Left colon (tissue), 2 donors: ENCODE measurements at places on chromosomes 6 and 20.

- DNase-seq, result no peak
Measured at GRCh38 chr6:121571455-121571854, 136.0 kb downstream of the GJA1 start.

DNA sequence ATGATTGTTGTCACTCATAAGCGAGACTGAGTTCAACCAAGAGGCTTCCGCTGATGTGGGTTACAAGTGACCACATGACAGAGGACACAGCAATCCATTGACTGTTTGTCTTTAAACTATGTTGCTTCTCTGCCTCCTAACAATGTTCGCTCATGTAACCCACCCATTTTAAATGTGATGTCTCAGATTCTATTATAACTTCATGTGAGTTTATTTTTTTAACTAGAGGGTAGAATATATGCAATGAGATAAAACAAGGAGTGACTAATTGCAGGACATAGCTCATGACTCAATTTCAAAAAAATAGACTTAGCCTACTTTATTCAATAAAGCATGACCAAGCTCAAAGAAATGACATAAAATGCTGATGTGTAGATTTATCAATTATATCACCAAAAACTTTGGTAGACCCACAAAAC is 119.2 kb upstream of the SASH1 start:
- DNase-seq, result no peak

DNA sequence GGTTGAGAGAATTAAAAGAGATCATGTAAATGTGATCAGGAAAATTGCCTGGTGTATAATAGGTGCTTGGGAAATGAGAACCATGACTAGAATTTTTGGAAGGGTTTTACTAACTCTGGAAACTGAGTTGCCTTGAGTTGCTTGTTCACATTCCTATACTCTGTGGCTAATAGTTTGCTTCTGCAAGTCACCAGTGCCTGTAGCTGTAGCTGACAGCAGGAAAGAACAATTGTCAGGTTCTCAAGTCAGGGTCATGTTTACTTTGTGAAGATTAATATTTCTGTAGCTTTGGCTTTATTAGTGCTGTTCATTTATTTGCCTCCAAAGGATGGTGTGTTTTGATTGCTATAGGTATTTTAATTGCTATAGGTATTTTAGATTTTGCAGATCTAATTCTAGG is 86.5 kb downstream of the EYA2 start:
- no peak for DNase-seq

GRCh38 chr6:46799657-46800056 is 6.5 kb downstream of the MEP1A start:
- DNase-seq, result no peak

- peak; percentile 41 for DNase-seq
Measured at GRCh38 chr6:31663961-31664789, 622 bp downstream of the GPANK1 start.

DNA sequence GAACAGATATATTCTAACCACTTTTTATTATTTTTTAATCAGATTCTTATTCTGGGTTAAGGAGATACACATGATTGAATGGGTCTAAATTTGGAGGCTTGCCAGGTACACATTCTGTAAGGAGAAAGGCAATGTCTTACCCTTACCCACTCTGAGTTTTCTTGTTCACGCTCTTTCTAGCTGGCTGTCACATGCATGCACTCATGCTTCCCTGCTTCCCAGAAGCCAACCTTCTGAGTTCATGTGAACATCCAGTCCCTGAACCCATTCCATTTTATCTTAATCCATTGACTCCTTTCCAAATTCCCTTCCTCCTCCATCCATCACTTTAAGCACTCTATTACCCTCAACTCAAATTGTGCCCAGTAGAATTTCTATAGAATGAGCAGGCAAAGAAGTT is 17.5 kb upstream of the MOCS1 start:
- DNase-seq, result no peak

GRCh38 chr6:14665827-14666724 is 548.5 kb downstream of the CD83 start:
- no peak for DNase-seq

DNA sequence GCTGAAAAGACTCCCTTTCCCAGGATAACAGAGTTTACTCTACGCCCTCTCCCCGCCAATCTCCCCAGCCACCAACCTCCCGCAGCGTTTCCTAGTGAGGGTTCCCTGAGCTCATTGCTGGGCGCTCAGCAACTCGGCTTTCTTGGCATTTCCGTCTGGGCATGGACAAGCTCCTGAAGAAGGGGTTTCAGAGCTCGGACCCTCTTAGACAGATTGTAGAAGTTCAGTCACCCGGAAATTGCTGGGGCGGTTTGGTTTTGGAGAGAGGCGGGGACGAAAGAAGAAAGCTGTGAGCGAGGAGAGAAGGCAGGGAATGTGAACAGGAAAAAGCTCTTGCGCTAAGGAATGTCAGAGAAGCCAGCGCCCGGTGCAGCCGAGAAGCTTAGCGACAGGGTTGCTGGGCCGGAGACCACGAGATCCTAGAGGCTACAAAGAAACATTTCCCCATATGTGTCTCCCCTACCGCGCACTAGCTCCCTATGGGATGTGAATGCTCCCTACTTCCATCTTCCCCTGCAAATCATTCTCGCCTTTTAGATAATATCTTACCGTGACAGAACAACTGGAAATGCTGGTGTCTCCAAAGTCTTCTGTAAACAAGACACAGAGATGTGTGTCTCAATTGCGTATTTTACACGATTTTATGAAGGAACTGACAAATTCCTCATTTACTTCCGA is 15.8 kb downstream of the POM121L2 start:
- DNase-seq, result no peak

DNA sequence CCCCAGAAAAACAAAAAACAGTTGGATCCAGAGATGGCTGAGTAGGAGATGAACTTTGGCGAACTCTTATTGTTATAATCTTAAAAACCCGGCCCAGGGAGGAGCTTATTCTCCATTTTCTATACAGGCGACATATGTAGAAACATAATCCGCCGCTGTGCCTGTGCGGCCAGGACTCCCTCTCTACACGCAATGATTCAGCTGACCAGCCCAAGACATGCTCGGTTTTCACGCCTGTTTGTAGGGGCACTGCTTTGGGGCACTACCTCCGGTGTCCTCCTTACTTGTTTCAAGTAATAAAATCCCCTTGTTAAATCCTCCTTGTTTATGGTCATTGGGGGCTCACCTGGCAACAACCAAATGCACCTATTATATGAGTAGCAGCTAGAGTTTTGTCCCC is 89.9 kb downstream of the SEL1L2 start:
- DNase-seq, result no peak

DNA sequence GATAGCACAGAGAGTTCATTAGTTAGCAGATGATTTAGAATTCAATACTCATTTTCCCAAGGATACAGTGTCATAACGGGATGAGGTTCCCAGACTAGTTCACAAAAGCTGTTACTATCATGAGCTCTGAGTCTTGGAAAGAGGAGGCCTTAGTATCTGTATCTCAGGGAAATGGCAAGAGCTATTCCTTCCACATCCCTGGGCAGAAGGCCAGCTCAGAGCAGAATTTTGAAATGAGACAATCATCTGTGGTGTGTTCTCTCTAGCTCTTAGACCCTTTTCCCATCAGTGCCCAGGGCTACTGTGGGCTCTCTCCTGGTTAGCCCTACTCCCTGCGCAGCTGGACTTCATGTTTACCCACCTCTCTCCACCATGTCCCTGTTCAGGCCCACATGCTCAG is 64.5 kb downstream of the JAG1 start:
- no peak for DNase-seq

DNA sequence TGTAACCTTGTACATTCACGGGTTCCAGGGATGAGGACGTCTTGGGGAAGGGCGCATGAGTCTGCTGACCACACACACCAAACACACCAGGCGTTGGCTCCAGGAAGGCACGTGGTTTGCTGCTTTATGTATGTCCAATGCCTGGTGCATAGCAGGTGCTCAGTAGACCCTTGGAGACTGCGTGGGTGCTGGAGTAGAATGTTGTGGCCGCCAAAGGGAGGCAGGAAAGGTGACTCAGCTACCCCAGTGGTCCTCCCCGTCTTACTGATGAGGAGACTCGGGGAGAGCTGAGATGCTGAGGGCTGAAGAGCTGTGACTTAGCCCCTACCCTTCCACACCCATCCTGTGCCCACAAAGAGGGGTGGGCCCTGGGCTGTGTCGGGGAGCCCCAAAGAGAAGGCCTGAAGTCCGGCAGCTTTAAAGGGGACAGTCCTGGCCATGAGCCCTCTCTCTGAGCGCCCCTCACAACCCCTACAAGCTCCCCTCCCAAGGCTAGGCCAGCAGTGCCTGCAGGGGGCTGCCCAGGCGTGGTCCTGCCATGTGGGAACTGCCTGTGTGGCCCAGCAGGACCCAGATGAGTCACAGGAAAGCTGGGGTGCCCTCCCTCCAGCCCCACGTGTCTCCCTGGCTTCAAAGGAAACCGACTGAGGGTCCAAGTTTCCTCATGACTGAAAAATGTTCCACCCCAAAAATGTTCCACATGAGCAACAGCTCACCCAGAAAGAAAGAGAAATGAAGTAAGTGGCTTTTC is 28.0 kb upstream of the PTGIS start:
- no peak for DNase-seq

DNA sequence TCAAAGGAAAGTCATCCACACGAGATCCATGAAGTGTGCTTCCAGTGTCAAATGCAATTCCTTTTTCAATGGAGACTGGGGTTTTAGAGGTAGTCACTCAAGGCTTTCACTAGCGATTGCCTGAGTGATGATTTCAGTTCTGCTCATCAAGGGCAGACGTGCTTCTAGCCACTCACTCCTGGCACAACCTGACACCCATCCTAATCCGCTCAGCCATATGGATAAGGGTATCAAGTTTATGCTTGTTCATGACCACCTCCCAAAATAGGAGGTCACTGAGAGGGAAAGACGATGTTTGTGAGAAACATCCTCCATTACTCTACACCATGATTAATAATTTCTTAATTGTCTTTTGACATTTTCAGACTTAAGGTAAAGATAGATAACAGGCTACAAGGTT is 91.3 kb upstream of the HEY2 start:
- DNase-seq, result no peak

DNA sequence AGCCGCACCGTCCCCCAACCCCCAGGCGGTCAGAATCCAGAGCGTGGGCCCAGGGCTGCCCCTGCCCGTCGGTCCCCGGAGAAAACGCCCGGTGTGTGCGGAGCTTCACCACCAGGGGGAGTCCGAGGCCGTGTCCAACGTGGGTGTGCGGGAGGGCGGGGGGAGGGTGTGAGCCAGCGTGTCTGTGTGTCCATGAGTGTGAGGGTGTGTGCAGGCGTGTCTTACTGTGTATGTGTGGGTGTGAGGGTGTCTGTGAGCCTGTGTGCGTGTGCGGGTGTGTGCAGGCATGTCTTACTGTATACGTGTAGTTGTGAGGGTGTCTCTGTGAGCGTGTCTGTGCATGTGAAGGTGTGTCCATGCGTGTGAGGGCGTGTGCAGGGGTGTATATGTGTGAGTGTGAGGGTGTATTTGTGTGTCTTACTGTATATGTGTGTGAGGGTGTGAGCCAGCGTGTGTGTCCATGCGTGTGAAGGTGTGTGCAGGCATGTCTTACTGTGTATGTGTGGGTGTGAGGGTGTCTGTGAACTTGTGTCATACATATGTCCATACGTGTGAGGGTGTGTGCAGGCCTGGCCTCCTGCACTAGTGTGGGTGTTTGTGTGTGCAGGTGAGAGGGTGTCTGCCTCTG is 24.6 kb upstream of the GATA5 start:
- DNase-seq, result peak; percentile 84

GRCh38 chr20:43331906-43332305 is 125.8 kb upstream of the SRSF6 start:
- DNase-seq, result no peak

DNA sequence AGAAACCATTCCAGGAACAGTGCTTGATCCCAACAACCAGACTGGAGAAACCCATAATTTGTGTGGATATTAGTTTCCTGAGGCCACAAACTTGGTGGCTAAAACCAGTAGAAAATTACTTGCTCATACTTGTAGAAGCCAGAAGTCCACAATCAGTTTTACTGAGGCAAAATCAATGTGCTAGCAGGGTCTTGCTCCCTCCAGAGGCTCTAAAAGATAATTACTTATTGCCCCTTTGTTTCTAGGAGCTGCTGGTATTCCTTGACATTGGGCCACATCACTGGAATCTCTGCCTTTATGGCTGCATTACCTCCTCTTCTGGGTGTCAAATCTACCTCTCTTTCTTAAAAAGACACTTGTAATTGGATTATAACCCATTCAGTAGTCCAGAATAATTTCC is 142.2 kb upstream of the SAMD5 start:
- no peak for DNase-seq

- DNase-seq, result no peak
Measured at GRCh38 chr6:108130262-108130661, 35.6 kb upstream of the NR2E1 start.

- no peak for DNase-seq
Measured at GRCh38 chr20:59708326-59708725, 104.0 kb downstream of the PHACTR3 start.

- DNase-seq, result no peak
Measured at GRCh38 chr20:14331646-14332045, 5.8 kb downstream of the FLRT3 start.

DNA sequence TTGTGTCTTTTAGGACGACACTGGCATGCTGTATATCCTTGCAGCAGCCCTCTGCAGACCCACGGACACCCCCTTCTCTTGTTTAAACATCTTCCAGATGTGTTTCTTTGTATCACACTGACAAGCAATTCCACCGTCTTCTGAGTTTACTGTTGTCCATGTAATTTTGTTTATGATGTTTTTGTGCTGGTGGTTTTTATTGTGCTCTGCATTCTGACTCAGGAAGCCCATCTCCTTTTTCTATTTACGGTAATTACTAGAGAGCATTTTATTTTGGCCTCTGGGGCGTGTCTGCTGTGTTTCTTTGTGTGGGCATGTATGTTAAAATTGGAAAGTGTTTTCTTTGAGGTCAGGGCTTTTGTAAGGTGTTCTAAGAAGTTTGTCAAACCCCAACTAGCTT is 111.9 kb downstream of the JARID2 start:
- no peak for DNase-seq

- no peak for DNase-seq
Measured at GRCh38 chr6:34239893-34240292, 3.2 kb downstream of the HMGA1 start.

DNA sequence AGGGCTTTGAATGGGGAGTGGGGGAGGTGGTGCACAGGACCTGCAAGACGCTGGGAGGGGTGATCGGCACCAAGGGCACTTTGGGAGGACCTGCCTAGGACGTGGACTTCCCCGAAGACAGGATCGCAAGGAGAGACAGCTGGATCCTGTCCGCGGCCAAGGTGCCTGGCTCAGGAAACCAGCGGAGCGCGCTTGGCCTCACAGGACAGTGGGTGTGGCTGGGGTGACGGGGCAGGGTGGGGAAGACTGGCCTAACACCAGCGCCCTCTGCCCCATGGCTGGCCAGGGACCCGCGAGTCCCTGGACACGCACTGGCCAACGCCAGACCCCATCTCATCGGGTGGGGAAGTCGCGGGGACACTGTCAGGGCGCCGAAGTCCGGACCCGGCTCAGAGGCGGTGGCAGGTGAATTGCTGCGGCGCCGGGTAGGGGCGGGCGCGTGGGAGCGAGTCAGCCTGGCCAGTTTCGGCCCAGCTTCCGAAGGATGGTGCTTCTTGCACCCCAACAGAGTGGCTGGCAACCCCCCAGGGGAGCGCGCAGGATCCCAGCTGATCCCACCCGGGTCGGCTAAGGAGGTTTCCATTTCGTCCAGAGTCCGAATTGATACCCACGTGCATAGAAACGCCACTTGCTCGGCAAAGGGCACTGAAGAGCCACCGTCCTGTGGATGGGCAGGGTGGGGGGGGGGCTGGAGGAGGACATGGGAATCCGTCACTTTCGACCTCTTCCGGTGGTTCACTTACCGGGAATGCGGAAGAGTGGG is 785 bp upstream of the THBD start:
- DNase-seq, result peak; percentile 44

- DNase-seq, result no peak
Measured at GRCh38 chr20:46121184-46121930, 3.2 kb downstream of the CD40 start.

- no peak for DNase-seq
Measured at GRCh38 chr20:51299413-51299812, 243.1 kb downstream of the NFATC2 start.
